Inflammatory macrophage treated with lipopolysaccharide for 4 hours (primary cell): ENCODE measurements at places on chromosomes 6 and 20.

DNA sequence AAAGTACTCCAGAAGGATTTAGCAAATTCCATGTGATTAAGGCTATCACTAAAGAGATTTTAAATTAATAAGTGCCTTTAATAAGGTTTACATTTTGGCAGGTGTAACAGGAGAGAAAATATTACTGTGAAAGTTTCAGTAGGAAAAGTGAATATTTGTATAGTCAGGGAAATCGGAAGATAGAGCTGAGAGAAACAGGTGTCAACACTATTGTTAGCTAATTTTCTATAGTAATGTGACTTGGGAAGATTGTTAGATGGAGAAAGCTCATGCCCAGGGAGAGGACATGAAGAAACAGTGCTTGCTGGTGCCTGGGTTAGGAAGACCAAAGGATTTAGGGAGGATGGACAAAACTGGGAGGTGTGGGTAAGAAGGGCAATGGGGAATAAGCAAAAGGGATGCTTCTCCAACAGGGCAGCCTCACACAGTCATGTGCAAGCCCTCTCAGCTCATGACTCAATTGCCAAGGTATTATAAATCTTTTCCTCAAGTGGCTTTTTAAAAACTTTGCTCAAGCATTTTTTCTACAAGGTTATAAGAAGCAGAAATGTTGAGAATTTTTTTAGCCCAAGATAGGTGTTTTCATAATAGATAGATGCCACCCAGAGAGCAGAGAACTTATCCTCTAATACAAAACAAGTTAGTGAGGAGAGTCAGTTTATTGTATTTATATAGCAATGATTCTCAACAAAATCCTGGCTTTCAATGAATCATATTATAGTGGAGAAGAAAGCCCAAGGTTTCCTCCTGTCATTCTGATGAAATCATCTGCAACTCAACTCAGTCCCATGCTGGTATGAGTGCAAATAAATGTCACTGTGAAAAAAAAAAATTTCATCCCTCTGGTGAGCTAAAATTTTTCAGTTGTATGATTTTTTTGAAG is 325.2 kb upstream of the NT5E start:
- no peak for DNase-seq

DNA sequence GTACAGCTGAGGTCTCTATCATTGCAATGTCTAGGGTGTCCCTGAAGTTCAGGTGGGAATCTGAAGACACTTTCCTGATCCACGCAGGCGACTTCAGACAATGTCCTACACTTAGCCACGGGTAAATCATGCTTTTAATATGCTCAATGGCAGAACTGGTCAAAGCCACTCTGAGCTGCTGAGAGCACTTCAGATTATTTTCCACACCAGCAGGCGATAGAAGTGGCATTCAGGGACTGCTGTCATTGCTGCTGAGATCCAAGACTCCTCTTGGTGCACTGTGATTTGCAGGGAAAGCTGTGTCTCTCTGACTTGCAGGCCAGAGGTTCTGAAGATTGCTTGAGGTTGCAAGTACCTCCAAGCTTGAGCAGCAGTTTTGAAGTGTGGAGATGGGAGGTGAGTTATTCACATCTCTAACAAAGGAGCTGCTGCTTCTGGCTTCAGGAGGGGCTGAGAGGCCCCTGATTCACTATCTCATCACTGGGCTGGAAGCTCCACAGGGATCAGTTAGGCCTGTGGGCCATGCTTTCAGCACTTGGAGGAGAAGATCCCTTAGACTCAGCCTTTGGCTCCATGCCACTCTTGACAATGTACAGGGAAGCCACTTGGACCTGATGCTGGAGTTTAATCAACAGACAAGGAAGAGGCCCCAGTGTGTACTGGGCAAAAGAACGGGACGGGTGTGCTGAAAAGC is 2.9 kb upstream of the SSTR4 start:
- no peak for DNase-seq

DNA sequence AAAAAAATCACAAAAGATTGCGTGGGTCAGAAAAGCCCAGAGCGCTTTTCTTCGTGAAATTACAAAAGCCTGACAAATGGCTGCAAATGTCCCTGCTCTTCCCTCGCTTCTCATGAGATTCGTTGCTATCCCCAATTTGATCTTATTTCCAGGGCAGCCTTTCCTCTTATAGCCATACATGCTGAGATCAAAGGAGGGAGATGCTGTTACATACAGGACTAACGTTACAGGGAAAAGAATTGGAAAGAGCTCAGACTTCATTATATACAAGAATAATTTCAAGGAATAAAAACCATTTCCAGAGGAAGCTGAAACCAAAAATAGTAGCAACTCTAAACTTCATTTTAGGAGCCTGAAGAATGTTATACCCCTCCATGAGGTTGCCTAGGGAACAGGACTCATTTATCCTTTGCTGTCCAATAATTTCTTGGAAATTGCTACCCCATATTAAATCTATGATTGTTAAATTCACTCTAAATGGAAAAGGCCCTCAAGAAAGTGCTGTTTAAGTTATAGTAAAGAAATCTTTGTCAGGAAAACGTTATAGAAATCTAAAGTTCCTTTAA is 81.0 kb downstream of the METTL24 start:
- no peak for DNase-seq

GRCh38 chr20:19404826-19405225 is 192.4 kb downstream of the SLC24A3 start:
- no peak for DNase-seq

DNA sequence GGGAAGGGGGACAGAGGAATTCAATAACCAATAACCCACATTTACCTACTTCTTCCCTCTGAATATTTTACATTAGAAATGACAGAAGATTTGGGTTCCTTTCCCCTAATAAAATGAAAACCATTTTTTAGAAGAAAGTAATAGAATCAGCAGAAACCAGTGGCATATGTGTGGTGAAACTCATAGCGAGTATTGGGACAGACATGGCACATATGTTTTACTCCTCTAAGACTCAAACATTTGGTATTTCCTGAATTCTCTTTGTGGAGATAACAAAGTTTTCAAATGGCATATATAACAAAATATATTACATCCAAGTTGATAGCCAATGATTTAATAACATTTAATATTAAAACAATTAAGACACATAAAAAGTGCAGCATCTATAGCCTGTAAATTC is 12.9 kb upstream of the BEND3 start:
- DNase-seq = no peak

GRCh38 chr6:143022587-143022986 is 38.1 kb upstream of the AIG1 start:
- no peak for DNase-seq

GRCh38 chr20:61694682-61695081 is 371.0 kb downstream of the TAF4 start:
- DNase-seq = no peak

GRCh38 chr6:106411056-106411455 is 50.5 kb downstream of the CRYBG1 start:
- DNase-seq = no peak

- no peak for DNase-seq
Measured at GRCh38 chr6:101117393-101118135, 236.4 kb upstream of the ASCC3 start.

- DNase-seq = no peak
Measured at GRCh38 chr20:62413025-62413570, 6.0 kb upstream of the CABLES2 start.

DNA sequence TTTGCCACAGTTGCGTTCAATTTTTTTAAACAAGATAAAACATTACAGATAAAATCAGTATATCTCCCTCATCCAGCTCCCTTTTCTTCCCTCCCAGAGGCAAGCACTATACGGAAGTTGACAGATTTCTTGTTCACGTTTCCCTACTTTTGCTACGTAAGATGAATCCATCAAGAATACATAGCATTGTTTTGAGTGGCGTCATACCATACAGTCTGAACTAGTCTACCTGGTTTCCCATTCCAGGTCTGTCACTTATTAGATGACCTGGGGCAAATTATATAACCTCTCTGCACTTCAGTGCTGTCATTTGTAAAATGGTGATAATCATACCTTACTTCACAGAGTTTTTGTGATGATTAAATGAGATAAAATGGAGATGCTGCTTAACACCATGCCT is 184.3 kb upstream of the SOX4 start:
- DNase-seq = no peak

GRCh38 chr6:28789553-28790083 is 134.2 kb downstream of the TRIM27 start:
- peak; percentile 29 for DNase-seq

DNA sequence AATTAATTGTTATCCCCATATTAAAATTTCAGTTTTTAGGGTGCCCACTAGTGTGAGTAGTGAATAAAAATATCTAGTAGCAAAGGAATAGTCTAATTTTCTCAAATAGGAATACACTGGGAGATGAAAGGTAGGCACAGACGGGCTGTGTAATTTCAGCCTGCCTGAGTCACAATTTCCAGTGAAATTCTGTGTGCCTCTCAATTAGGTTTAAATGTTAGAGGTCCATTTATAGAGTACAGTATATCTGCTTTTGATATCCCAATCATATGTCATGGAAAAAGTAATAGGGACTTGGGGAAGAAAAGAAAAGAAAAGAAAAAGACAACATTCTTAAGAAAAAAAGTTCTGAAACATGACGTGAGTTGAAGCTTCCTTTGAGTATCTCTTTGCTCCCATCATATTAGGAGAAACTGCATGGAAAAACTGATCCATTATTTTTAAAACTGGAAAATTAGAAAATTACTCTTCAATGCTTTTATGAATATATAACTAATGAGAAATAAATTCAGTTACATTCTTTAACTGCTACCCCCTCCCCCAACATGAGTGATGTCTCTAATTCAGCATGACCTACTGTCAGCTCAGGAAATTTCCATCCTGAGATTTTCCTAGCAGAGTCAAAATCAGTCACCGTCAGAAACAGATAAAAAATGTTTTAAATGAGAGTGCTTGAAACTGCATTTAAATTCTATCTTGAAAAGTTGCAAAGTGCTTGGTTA is 473.8 kb upstream of the HSF2 start:
- DNase-seq = no peak

- DNase-seq = peak; percentile 32
Measured at GRCh38 chr6:35626401-35626800, 62.3 kb downstream of the FKBP5 start.
